ENCODE measurements at places on chromosomes 1 and 21. TPM values are rescaled to one million over a fixed set of nuclear protein-coding genes. Genes with fewer than 3 reads are reported as not detected.
A peak's percentile ranks its signal among the peaks of the same experiment; 100 is the strongest.

DNA sequence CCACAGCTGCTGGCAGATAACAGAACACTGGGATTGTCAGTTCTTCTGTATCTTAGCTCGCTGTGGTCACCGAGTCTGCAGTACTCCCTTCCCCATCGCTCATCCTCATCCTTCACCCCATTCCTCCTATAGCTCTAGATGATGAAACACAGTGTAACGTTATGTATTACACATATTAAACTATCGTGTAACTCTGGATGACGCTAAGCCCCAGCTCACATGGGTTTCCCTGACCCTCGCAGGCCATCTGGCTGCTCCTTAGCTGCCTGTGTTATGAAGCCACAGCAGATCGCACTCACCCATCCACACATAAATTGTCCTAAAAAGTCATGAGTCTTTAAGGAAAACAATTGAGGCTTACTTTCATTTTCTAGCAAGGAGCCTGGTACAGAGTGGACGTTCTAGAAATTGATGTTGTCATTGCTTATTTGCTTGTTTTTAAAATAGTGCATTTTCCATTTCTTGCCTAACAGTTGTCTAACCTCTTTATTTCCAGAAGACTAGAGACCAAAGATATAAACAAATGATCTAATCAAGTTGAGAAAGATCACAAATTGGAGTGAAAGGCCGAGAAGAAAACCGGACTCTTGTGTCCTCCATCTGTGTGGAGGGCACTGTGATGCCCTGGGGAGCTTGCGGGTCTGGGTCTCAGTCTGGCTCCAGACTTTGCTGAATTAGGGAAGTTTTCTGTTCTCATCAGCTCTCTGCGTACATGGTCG, 24.3 kb upstream of the PCP4 start:
- H3K36me3 ChIP-seq, result no peaks in the 10 kb centered on the region
- no peak overlapping the region for H3K27ac ChIP-seq
- peaks cover 4% of the 10 kb centered on the region for H3K4me1 ChIP-seq
- DNase-seq, result no peak

- peak overlapping the region; percentile 90 for H3K27ac ChIP-seq
- no peaks in the 10 kb centered on the region for H3K36me3 ChIP-seq
- H3K4me3 ChIP-seq, result no peak overlapping the region
- peaks cover 13% of the 10 kb centered on the region for H3K4me1 ChIP-seq
- H3K27me3 ChIP-seq, result no peaks in the 10 kb centered on the region
- DNase-seq, result peak; percentile 37
These were observed 35.7 kb upstream of the CNN3 start for GRCh38 chr1:94962409-94963265.

- H3K4me1 ChIP-seq, result no peaks in the 10 kb centered on the region
- no peak overlapping the region for H3K27ac ChIP-seq
- DNase-seq, result no peak
- H3K27me3 ChIP-seq, result no peaks in the 10 kb centered on the region
- no peaks in the 10 kb centered on the region for H3K36me3 ChIP-seq
These were observed 26.4 kb downstream of the CNST start for GRCh38 chr1:246592695-246593094.

- H3K4me3 ChIP-seq, result no peak overlapping the region
- H3K4me1 ChIP-seq, result peaks cover 15% of the 10 kb centered on the region
- no peak for DNase-seq
- H3K36me3 ChIP-seq, result no peaks in the 10 kb centered on the region
- no peak overlapping the region for H3K27ac ChIP-seq
- H3K27me3 ChIP-seq, result no peaks in the 10 kb centered on the region
These were observed 14.1 kb downstream of the DYRK1A start for GRCh38 chr21:37380349-37381323.

- peak; percentile 83 for DNase-seq
- no peaks in the 10 kb centered on the region for H3K36me3 ChIP-seq
- no peak overlapping the region for H3K27ac ChIP-seq
- no peak overlapping the region for H3K4me3 ChIP-seq
- no peaks in the 10 kb centered on the region for H3K4me1 ChIP-seq
- no peaks in the 10 kb centered on the region for H3K27me3 ChIP-seq
These were observed 276.7 kb downstream of the PCP4 start for GRCh38 chr21:40143822-40144525.

GRCh38 chr1:32014948-32015273, 1.2 kb downstream of the KHDRBS1 start:
- H3K27ac ChIP-seq, result peak overlapping the region; percentile 99
- H3K36me3 ChIP-seq, result no peaks in the 10 kb centered on the region
- H3K4me1 ChIP-seq, result no peaks in the 10 kb centered on the region
- H3K4me3 ChIP-seq, result peak overlapping the region; percentile 97
- no peak for DNase-seq

- no peak overlapping the region for H3K27ac ChIP-seq
- DNase-seq, result no peak
- no peaks in the 10 kb centered on the region for H3K36me3 ChIP-seq
- H3K27me3 ChIP-seq, result no peaks in the 10 kb centered on the region
- no peaks in the 10 kb centered on the region for H3K4me1 ChIP-seq
These were observed 353.7 kb upstream of the NCAM2 start for GRCh38 chr21:20644552-20644951.

The SPRR2B gene
- not detected for polyA plus RNA-seq

All from kidney (tissue), 22 donors.